Lower lobe of right lung (tissue), 2 donors: ENCODE measurements at places on chromosomes 3 and 15. TPM values are rescaled to one million over a fixed set of nuclear protein-coding genes. Genes with fewer than 3 reads are reported as not detected.

GRCh38 chr15:39204031-39204430 is 376.8 kb upstream of the THBS1 start:
- no peak for DNase-seq

GRCh38 chr15:99213187-99213811 is 36.1 kb downstream of the TTC23 start:
- DNase-seq, result peak; percentile 74

- DNase-seq, result no peak
These were observed 404.2 kb upstream of the CDIN1 start for GRCh38 chr15:36175186-36175740.

- no peak for DNase-seq
These were observed 476.3 kb downstream of the EPHB1 start for GRCh38 chr3:135271177-135272025.

DNA sequence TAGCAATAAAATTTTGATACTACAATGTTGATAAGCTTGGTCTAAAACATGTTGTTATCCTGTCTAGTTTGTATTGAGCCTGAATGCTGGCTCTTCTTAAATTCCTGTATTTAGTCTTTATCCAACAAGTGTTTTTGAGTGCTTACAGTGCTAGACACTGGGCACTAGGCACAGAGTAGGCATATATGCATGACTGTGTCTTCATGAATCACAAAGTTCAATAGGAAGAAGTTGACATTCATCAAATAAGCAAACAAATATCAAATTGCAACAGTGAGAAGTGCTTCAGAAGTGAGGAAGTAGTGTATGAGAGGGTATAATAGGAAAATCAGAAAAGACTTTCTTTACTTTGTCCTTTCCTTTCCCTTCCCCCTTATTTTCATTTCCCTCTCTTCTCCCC is 6.8 kb downstream of the CD96 start:
- DNase-seq, result no peak

DNA sequence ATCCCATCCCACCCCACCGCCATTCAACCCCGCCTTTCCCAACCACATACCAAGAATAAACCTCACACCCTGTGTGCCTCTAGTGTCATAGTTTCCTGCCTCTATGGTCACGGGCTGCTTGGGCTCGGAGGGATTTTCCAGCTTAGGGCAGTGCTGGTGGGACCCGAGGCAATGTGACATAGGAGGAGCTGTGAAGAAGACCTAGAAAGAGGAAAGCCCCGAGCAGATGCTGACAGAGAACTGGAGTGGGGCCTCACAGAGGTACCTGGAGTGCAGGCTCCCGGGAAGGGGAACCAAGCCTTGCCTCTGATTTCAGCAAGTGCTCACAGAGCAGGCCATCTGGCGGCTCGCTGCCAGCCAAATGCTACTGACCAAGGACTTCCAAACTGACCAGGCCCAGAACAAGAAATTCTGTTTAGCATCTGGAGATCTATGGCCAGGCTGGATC is 27.5 kb downstream of the BHLHE40 start:
- no peak for DNase-seq

- peak; percentile 71 for DNase-seq
These were observed 436 bp downstream of the ADPGK start for GRCh38 chr15:72783004-72783639.

- DNase-seq, result no peak
These were observed 52.4 kb upstream of the MRPS22 start for GRCh38 chr3:139291276-139292051.

- no peak for DNase-seq
These were observed 22.0 kb upstream of the TATDN2 start for GRCh38 chr3:10226293-10226692.

DNA sequence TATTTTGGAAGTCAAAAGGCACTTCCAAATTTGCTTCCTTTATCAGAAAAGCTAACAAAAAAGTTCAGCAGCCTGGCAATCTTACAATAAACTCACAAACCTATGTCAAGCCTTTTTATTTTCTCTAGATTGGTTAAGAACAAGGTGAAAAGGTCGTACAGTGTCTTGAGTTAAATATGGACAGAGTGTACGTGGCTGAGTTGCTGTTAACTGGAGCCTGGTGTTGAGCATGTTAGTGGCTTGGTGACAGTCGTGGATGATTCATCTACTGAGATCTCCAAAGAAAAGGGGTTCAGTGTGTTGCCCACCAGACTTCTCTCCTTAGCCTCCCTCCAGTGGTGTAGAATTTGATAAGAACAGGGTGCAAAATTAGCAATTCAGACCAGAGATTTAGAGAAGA is 89.7 kb downstream of the SSR3 start:
- no peak for DNase-seq

- no peak for DNase-seq
These were observed 84.2 kb upstream of the BHLHE40 start for GRCh38 chr3:4894891-4895530.

- DNase-seq, result no peak
These were observed 11.6 kb downstream of the ZXDC start for GRCh38 chr3:126464093-126464492.

DNA sequence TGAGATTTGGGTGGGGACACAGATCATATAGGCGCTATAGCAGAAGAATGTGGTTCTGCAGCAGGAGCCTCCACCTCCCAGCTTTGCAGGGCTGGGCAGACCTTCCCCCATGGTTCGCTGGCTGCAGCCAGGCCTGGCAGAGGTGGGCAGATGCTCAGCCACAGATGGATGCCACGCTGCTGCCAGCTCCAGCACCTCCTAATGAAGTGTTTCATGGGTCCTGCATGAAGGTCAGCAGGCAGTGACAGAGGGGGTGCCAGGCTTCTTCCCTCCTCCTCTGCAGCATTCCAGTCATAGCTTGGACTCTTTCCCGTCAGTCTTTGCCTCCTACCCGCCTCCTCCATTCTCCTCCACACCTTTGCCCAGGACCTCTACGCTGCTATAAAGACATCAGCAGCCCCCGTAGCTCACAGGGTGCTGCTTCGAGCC is 85.9 kb downstream of the SLCO3A1 start:
- no peak for DNase-seq

DNA sequence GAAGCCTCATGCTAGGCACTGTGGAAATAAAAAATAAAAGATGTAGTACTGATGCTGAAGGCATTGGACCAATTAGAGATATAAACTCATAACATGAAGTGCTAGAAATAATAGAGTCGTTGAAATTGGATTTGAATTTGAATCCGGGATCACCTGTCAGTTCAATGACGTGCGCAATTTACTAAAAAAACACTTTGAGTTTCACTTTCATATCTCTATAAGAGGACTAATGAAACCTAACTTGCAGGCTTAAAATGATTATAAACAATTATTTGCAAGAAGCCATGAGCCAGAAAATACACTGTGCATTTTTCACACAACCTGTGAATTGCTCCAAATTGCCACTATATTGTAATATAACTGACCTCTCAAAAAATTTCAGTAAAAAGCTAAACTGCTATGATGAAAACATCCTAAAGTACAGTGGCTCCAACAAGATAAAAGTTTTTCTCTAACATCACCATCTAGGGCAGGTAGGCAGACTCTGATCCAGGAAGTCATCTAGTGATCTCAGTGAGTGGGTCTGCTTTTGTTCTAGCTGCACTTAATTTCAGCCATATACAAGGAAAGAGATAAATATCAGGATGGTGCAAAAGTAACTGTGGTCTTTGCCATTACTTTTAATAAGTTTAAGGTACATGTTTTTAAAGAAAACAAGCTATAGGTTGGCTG is 440.2 kb downstream of the CNTN6 start:
- DNase-seq, result no peak

DNA sequence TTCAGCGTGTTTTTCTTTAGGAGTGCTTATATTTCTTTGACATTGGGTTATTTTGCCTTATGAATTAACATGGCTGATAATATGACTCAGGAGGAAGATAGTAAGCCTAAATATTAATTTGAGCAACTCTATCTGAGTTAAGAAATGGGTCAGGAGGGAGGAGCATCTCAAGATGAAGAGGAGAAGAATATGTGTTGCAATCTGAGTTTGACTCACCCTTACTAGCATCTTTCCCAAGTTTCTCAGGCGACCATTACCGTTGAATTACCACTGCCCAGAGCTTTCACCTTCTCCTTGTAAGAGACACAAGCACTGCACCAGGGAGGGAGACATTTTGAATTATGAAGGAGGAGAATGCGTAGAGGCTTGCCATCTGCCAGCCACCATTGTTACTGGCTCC is 138.3 kb upstream of the MYRIP start:
- DNase-seq, result no peak

- no peak for DNase-seq
These were observed 209.9 kb upstream of the CTNNB1 start for GRCh38 chr3:40989141-40990061.

GRCh38 chr3:157508461-157508860 is 5.2 kb upstream of the VEPH1 start:
- no peak for DNase-seq

- no peak for DNase-seq
These were observed 107.6 kb downstream of the PEX5L start for GRCh38 chr3:179929091-179929529.

DNA sequence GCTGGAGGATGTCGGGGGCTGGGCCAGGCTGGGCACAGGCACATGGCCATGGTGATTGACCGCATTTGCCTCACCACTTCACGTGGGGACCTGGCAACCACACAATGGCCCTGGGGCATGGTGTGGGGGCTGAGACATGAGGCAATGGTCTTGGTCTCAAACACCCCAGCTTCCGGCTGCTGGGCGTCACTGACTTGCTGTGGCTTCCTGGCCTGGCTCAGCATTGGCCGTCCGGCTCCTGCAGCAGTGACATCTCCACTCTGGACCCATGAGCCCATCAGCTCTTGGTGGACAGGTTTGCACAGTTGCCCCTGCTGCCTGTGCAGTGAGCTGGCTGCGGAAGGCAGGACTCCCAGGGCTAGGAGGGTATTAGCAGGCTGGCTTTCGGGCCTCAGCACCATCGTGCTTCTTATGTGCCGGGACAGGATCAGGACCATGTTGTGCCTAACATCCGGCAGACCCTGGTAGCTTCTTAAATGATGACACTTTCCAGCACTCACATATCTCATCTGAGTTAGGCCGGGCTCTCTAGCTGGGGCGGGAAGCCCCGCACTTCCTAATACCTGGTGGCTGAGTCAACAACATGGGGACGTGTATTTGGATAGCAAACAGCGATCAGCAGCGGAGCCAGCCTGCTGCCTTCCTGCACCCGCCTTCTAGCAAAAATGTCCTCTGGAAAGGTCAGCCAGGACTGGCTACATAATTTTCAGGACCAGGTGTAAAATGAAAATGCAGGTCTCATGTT is 34.1 kb downstream of the ZNF710 start:
- peak; percentile 87 for DNase-seq

- no peak for DNase-seq
These were observed 49.6 kb upstream of the BNIP2 start for GRCh38 chr15:59738676-59739075.

GRCh38 chr3:156825795-156826143 is 384 bp upstream of the LEKR1 start:
- DNase-seq, result no peak

DNA sequence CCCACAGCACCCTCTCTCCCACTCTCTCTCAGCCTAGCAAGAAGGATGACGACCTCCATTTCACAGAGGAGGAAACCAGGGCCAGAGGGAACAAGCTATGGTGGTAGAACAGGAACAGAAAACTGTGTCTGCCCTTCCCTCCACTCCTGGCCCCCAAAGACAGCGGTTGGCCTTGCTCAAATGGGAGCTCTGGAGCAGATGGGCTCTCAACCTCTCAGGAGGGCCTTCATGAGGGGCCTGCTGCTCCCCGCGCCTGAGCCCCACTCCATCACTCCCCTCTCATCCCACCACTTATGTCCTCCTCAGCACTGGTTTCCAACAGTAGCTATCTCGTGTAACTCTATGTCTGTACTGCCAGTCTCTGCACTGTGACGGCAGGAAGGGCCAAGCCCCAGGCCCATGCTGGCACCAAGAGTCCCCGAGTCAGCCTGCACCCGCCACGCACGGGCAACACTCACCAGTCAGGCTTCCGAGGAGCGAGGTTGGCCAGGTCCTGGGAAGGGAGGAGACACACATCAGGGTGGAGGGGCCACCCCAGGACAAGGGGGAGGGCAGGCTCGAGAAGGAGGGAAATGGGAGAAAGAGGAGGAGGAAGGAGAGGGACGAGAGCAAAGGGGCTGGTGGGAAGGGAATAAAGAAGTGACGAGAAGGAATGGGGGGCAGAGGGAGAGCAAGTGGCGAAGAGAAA is 45.5 kb downstream of the PTH1R start:
- DNase-seq, result peak; percentile 38

DNA sequence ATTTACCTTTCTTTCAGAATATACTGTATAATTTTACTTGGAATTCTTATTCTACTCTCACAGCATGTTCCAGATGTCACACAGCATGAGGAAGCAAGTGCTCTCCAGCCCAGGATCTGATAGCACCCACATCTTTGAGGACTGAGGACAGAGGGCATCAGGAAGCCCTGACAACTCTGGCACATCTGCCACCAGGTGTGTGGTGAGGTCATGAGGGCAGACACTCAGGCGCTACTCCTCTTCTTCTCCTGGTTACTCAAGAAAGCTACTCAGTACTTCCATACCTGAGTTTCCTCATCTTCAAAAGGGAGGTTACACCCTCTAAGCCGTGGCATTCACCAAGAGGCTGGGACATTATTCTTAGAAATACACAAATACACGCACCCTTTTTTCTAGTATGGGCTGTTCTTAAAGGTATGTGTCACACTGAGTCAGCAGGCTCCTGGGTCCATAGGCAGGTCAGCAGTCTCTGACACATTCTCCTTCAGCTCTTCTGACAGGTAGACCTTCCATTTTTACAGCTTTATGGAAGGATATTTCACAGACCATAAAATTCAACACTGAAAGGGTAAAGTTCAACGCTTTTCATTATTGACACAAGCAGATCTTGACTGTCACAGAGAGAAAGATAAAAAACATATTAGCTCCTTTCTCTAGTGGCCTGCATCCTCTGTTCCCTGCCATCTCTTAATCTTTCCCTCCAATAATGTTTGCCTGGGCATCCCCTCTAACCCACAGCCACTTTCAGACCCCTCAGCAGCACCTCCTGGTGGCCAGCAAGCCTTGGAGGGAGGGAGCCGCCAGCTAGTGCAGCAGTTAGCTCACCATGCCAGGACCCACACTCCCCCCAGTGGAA is 103.2 kb upstream of the TJP1 start:
- peak; percentile 51 for DNase-seq

GRCh38 chr15:75924576-75924975 is 20.9 kb downstream of the FBXO22 start:
- DNase-seq, result peak; percentile 51

DNA sequence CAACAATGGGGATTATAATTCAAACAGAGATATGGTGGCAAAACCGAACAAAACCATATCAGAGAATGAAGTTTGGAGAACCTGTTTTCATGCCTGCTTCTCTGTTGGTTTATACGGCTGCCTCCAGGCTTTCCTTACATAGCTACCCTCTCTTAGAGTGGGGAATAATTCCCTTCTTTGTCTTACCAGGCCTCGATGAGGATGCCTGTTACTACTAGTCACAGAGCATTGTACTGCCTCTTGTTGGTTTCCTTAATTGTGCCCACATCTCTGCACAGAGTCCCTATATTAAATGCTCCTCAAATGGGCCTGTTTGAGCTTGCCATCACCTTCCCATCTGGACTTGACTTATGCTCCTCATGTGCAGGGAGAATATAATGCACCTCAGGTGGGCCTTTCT is 92.9 kb downstream of the NCEH1 start:
- no peak for DNase-seq

CXCR6 gene
- total RNA-seq, result 4.3 TPM

CTXN2 gene
- total RNA-seq, result not detected

ERC2 gene
- total RNA-seq, result 1.5 TPM

COLQ gene
- total RNA-seq, result 2.0 TPM

ALPK3 gene
- 14.0 TPM for total RNA-seq

KIF15 gene
- 1.3 TPM for total RNA-seq

KCNMB2 gene
- 0.56 TPM for total RNA-seq

FAM107A gene
- total RNA-seq, result 74.5 TPM

ZCWPW2 gene
- total RNA-seq, result 1.1 TPM

TNFSF10 gene
- total RNA-seq, result 168 TPM

ALDH1A2 gene
- total RNA-seq, result 49.4 TPM

PSTPIP1 gene
- 18.4 TPM for total RNA-seq

CHP1 gene
- 159 TPM for total RNA-seq
